H4 (cell line): ENCODE measurements at places on chromosomes 2 and 18. TPM values are rescaled to one million over a fixed set of nuclear protein-coding genes. Genes with fewer than 3 reads are reported as not detected.

Gene CABLES1
- 9.6 and 11.7 TPM in 2 replicates for total RNA-seq

Gene MRO
- total RNA-seq = 0.82 and 1.2 TPM in 2 replicates

Gene TPGS2
- total RNA-seq = 255 and 313 TPM in 2 replicates

Gene THSD7B
- 0.23 and 0.35 TPM in 2 replicates for total RNA-seq

Gene TLX2
- total RNA-seq = not detected in 2 replicates

Gene DAW1
- not detected in 2 replicates for total RNA-seq

- DNase-seq = no peak
Measured at GRCh38 chr2:17441055-17441771, 77.0 kb downstream of the RAD51AP2 start.

GRCh38 chr2:29070526-29070925, 3.8 kb downstream of the PCARE start:
- DNase-seq = no peak

DNA sequence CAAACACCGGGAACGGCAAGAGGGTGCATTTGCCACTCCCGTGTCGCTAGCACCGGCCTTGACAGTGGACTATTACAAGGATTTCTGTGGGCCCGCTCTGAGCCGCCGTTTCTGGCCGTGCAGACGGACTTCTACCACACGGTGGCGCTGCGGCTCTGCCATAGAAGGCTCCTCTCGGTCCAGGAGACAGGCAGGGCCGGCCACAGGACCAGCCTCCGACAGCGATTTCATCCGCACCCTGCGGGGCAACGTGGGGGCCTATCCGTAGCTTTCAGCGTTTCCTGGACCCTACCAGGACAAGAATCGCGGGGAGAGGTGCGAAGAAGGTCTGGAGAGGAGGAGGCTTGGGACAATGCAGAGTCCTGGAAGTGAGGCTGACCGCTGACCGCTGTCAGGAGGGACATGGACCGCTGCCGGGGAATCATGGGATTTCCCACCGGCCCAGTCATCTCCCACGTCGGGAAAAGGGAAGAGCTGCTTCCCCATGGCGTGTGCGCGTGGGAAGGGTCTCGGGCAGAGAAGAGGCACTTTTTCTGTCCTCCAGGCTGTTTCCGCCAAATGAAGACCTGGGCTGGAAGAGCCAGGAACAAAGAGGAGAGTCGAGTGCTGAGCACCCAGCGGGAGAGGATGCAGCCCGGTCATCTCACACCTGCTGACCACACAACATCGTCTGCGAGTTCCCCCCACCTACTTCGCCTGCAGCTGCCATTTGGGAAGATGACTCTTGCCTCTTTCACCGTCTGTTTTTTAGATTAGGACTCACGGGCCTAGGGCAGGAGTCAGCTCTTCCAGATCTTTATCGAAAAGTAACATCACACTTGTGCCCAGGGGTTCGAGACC, 35.5 kb upstream of the HAAO start:
- DNase-seq = peak; percentile 71

GRCh38 chr2:44055664-44056063, 59.9 kb upstream of the LRPPRC start:
- DNase-seq = no peak

DNA sequence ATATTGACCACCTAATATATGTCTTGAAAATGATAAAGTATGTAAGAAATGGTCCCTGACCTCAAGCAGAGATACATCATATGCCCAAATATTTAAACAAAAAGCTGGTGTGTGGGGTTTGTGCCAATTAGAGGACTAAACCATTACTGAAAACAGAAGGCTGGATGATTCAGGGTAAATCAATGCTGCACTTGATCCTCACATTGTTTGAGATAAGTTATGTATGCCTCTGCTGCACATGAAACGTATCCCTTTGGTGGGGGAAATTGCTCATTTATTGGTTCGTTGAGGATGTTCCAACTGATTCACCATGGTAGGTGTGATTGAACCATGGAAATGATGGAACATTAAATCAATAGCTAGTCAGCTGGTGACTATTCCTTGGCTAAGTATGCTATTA, 24.7 kb upstream of the DARS1 start:
- DNase-seq = no peak

GRCh38 chr2:106189764-106190468, 4.2 kb downstream of the UXS1 start:
- peak; percentile 49 for DNase-seq

- DNase-seq = no peak
Measured at GRCh38 chr18:54192415-54192814, 32.1 kb downstream of the MBD2 start.

- no peak for DNase-seq
Measured at GRCh38 chr2:143255899-143256298, 126.7 kb downstream of the ARHGAP15 start.

GRCh38 chr2:71607151-71607889, 154.0 kb downstream of the DYSF start:
- DNase-seq = no peak
